ENCODE measurements at places on chromosomes 2 and 18. TPM values are rescaled to one million over a fixed set of nuclear protein-coding genes. Genes with fewer than 3 reads are reported as not detected.
A peak's percentile ranks its signal among the peaks of the same experiment; 100 is the strongest.

GRCh38 chr2:177000061-177000714, 212.4 kb upstream of the HNRNPA3 start:
- no peak overlapping the region for H3K4me3 ChIP-seq
- no peaks in the 10 kb centered on the region for H3K4me1 ChIP-seq
- DNase-seq, result no peak
- no peak overlapping the region for H3K27ac ChIP-seq

DNA sequence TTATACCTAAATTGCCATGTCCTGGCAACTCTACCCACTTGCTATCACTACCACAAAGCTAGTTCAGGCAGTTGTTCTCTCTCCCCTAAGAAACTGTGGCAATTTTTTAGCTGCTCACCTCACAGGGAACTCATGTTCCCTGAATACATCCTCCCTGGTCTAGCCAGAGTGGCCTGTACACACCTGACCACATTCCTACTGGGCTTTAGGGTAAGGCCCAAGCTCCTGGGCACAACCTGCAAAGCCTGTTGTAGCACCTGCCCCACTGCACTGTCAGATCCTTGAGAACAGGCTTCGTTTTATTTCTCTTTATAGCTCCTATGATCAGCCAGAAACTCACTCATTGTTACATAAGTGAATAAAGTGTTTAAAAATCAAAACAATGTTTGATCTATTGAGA, 21.5 kb downstream of the CNGA3 start:
- H3K4me1 ChIP-seq, result no peaks in the 10 kb centered on the region
- H3K36me3 ChIP-seq, result no peaks in the 10 kb centered on the region
- no peaks in the 10 kb centered on the region for H3K27me3 ChIP-seq
- H3K27ac ChIP-seq, result no peak overlapping the region
- H3K4me3 ChIP-seq, result no peak overlapping the region

- H3K36me3 ChIP-seq, result no peaks in the 10 kb centered on the region
- no peak for DNase-seq
- H3K27ac ChIP-seq, result no peak overlapping the region
- H3K4me3 ChIP-seq, result no peak overlapping the region
- H3K4me1 ChIP-seq, result no peaks in the 10 kb centered on the region
Observed at GRCh38 chr18:44518666-44519065, 162.0 kb upstream of the SETBP1 start.

The ANKRD30B gene
- not detected for total RNA-seq

DNA sequence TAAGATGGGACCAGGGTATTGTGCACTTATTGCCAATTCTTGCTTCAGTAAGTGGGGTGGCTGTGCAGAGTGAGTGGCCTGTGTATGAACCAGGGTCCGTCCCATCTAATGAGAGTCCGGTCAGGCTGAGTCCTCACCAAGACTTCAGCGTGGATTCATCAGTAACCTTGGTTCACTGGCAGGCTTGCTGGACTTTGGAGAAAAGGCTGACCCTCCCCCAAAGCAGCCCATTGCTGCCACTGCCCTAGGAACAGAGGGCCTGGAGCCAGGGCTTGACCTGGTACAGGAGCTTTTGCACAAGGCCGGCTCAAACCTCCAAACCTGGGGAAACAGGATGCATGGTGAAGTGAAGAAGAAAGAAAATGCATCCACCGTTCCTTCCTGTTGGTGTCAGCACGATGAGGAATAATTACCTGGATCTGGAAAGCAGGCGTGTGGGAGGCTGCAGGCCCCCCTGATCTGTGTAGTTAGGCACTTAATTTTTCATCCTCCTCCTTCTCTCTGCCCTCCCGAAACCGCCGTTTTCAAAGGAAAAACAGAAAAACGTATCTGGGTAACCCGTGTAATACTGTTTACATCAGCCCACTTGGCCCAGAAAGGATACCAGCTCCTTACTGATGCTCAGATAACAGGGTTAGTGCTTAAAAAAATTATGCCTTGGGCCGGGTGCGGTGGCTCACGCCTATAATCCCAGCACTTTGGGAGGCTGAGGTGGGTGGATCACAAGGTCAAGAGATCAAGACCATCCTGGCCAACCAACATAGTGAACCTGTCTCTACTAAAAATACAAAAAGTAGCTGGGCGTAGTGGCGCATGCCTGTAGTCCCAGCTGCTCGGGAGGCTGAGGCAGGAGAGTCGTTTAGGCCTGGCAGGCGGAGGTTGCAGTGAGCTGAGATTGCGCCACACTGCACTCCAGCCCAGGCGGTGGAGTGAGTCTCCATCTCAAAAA, 147.7 kb downstream of the TGIF1 start:
- DNase-seq, result no peak
- no peaks in the 10 kb centered on the region for H3K27me3 ChIP-seq

The MOGAT1 gene
- total RNA-seq, result 3.2 TPM

GRCh38 chr2:189454009-189454408, 12.7 kb downstream of the WDR75 start:
- peaks cover 96% of the 10 kb centered on the region for H3K36me3 ChIP-seq
- H3K27me3 ChIP-seq, result no peaks in the 10 kb centered on the region
- DNase-seq, result no peak
- H3K27ac ChIP-seq, result no peak overlapping the region

The HYCC2 gene
- total RNA-seq, result 36.7 TPM

The TMEM37 gene
- total RNA-seq, result 21.7 TPM

GRCh38 chr2:64485961-64486360, 32.0 kb downstream of the LGALSL start:
- no peaks in the 10 kb centered on the region for H3K27me3 ChIP-seq
- no peak overlapping the region for H3K27ac ChIP-seq
- H3K4me1 ChIP-seq, result peaks cover 8% of the 10 kb centered on the region
- DNase-seq, result no peak

The FEV gene
- not detected for total RNA-seq

The OTX1 gene
- total RNA-seq, result 0.27 TPM

GRCh38 chr2:212908682-212909435, 242.6 kb downstream of the IKZF2 start:
- H3K27ac ChIP-seq, result no peak overlapping the region
- H3K36me3 ChIP-seq, result no peaks in the 10 kb centered on the region
- no peaks in the 10 kb centered on the region for H3K27me3 ChIP-seq
- H3K4me3 ChIP-seq, result no peak overlapping the region

DNA sequence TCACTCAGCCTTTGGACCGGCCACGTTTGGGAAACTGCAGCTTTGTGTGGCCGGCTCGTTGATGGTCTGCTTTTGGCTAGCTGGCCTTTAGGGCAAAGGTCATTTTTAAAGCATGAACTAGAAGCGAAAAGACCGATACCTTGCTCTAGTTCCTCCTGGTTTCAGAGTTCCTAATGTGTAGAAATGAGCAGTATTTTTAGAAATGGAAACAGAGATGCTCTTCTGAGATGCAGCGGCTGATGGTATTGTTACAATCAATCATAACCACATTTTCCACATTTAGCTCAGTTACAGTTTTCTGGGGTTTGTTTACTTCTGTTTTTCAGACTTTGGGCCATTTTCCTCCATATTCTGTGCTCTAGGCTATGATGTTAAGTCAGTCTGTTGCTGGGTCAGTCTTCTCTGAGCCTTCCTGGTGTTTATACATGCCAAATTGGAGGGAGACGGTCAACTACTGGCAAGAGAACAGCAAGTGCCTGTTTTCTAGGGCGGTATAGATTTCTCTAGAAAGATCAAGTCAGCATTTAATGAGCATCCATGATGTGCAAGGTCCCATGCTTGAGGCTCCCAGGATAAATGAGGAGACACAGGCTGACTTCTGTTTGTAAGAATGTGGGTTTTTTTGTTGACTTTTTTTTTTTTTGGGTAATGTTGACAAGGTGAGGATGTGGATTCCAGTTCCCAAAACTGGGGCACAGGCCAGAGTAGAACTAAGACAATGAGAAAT, 28.0 kb downstream of the RNF144A start:
- DNase-seq, result no peak
- no peak overlapping the region for H3K27ac ChIP-seq
- peaks cover 6% of the 10 kb centered on the region for H3K36me3 ChIP-seq

DNA sequence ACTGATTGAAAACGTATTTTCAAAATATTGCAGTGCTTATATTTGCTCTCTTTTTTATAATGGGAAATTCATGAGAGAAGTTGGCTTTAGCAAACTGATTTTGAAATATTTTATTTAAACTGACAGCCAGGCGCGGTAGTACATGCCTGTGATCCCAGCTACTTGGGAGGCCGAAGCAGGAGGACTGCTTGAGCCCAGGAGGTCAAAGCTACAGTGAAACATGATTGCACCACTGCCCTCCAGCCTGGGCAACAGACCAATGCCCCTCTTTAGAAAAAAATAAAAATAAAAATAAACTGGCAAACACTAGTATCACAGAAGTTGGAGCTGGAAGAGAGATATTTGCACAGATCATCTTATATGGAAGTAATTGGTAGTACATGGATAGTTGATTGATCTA, 20.7 kb downstream of the ZBTB7C start:
- no peak for DNase-seq
- H3K36me3 ChIP-seq, result no peaks in the 10 kb centered on the region
- H3K27ac ChIP-seq, result no peak overlapping the region
- no peak overlapping the region for H3K4me3 ChIP-seq
- H3K4me1 ChIP-seq, result peaks cover 20% of the 10 kb centered on the region

- peak overlapping the region; percentile 36 for H3K27ac ChIP-seq
- H3K36me3 ChIP-seq, result no peaks in the 10 kb centered on the region
- no peaks in the 10 kb centered on the region for H3K27me3 ChIP-seq
- no peak overlapping the region for H3K4me3 ChIP-seq
Observed at GRCh38 chr18:50011813-50012435, 183.0 kb downstream of the MYO5B start.

DNA sequence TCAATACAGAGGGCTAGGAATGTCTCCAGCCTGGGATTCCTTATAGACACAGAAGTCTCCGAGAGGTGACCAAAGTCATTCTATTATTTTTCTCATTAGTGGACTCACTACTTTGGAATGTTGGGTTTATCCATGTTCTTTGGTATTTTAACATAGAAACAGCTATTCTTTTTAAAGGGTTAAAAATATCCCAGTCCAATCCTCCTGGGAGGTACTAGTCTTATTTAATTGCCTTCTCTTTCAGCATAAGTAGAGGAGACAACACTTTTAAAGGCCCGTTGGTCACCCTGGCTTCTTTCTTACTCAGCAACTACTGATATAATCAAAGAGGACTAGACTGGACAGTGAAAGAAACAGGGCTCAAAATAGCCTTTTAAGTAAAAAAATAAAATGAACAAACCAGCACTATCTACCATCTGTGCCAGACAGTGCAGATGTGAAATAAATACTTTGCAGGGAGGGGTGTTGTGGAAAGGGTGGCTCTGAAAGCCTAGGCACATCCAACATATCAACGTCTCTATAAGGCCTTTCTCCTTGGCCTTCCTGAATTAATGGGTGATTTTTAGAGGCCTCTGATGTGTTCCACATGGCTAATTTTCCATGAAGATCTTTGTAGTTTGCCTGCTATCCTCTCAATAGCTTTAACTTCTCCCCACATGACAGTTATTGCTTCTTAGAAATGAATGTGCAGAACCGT, 334.4 kb upstream of the THUMPD2 start:
- no peak overlapping the region for H3K27ac ChIP-seq
- H3K36me3 ChIP-seq, result no peaks in the 10 kb centered on the region
- H3K27me3 ChIP-seq, result no peaks in the 10 kb centered on the region

DNA sequence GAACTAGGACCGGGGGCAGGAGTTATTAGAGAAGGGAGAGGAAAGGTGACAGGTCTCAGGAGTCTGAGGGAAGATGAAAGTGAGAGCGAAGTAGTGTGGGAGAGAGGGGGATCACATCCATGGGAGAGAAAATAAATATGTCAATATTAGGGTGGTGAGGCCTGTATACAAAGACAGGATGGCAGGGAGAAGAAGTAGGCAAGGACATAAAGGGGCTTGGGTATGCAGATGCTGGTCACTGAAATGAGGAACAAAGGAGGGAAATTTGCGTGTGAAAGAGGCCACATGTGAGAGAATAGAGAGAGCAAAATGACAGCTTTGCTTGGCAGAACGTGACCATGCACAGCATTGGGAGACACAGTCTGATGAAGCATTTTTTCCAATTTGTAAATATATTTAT, 13.6 kb downstream of the METAP1D start:
- no peaks in the 10 kb centered on the region for H3K27me3 ChIP-seq
- no peaks in the 10 kb centered on the region for H3K4me1 ChIP-seq
- no peak for DNase-seq
- no peak overlapping the region for H3K4me3 ChIP-seq
- H3K36me3 ChIP-seq, result no peaks in the 10 kb centered on the region
- H3K27ac ChIP-seq, result no peak overlapping the region

DNA sequence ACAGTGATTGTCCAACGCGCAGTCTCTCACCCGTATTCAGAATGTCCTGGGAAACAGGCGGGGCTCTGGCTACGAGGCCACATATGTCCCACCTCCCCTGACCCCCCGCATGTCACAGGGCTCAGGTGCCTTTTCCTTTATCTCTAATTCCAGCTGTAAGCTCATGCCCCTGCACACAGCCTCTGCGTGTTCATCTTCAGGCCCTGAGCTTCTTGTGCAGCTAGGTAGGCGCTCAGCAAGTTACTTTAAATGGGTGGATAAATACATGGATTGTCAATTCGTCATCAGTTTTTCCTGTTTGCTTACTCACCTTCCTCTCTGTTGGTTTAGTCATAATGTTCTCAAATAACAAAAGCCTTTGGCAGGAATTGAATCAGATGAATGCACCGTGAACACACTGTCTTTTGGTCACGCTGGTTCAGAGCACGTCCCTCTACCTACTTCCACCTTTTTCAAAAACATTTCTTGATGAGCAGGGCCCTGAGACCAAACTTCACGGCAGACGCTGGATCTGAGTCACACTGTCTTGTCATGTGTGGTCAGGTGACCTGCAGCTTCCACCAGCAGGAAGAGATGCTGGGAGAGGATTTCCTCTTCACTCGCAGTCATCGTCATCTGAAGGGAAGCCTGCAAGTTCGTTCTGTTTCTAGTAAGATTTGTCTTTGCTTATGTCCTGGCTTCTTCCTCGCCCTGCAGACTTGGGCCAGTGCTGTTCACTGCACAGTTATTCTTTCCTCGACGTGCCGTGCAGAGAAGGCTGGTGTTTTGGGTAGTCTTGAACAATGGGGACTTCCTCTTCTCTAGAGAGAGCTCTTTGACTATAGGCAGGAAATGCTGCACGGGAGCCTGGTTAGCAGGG, 138.1 kb downstream of the PTGR3 start:
- H3K36me3 ChIP-seq, result no peaks in the 10 kb centered on the region
- H3K4me1 ChIP-seq, result peaks cover 13% of the 10 kb centered on the region
- no peak for DNase-seq
- H3K4me3 ChIP-seq, result peak overlapping the region; percentile 36

GRCh38 chr2:179097131-179097530, 47.2 kb upstream of the CCDC141 start:
- no peaks in the 10 kb centered on the region for H3K36me3 ChIP-seq
- no peak overlapping the region for H3K4me3 ChIP-seq
- H3K27ac ChIP-seq, result no peak overlapping the region
- no peaks in the 10 kb centered on the region for H3K27me3 ChIP-seq
- no peak for DNase-seq

The RNF125 gene
- 8.1 TPM for total RNA-seq

GRCh38 chr2:234491281-234491680, 5.6 kb downstream of the ARL4C start:
- H3K4me3 ChIP-seq, result peak overlapping the region; percentile 15
- no peak for DNase-seq
- no peak overlapping the region for H3K27ac ChIP-seq
- H3K27me3 ChIP-seq, result no peaks in the 10 kb centered on the region

DNA sequence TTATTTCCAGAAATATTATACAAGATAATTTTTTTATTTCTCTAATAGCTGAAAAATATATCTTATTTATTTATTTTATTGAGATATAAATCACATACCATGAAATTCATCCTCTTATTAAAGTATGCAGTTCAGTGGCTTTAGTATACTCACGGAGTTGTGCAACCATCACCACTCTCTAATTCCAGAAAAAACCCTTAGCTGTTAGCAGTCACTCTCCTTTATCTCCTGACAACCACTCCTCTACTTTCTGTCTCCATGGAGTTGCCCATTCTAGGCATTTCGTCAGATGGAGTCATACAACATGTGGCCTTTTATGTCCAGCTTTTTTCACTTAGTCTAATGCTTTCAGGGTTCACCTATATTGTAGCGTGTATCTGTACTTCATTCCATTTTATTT, 66.5 kb downstream of the TCF7L1 start:
- no peak for DNase-seq
- H3K4me3 ChIP-seq, result no peak overlapping the region
- no peaks in the 10 kb centered on the region for H3K36me3 ChIP-seq
- H3K27me3 ChIP-seq, result no peaks in the 10 kb centered on the region
- H3K4me1 ChIP-seq, result peaks cover 4% of the 10 kb centered on the region

Measured in lower lobe of right lung (tissue), 2 donors.